ENCODE measurements at places on chromosomes 2 and 18. TPM values are rescaled to one million over a fixed set of nuclear protein-coding genes. Genes with fewer than 3 reads are reported as not detected.

Gene CACNB4
- 0.15 TPM for total RNA-seq

Gene MC2R
- not detected for total RNA-seq

Gene TACR1
- total RNA-seq = 0.21 TPM

Gene CYS1
- total RNA-seq = 1.5 TPM

Gene UPP2
- total RNA-seq = not detected

Gene GREB1L
- 3.8 TPM for total RNA-seq

Gene C2orf66
- not detected for total RNA-seq

Gene COL5A2
- total RNA-seq = 72.7 TPM

Gene NFE2L2
- 37.9 TPM for total RNA-seq

Gene SGO2
- 12.3 TPM for total RNA-seq

Gene LIMS1
- 53.8 TPM for total RNA-seq

Gene PDE1A
- 0.31 TPM for total RNA-seq

Gene ME2
- 32.4 TPM for total RNA-seq

Gene LRPPRC
- total RNA-seq = 92.9 TPM

Gene GDF7
- 0.09 TPM for total RNA-seq

Gene UGT1A9
- 4.9 TPM for total RNA-seq

Gene B3GNT7
- 2.3 TPM for total RNA-seq

Gene TTN
- total RNA-seq = 0.01 TPM

Gene SGPP2
- 0.56 TPM for total RNA-seq

Gene ATP6V1B1
- total RNA-seq = 3.6 TPM

Gene PASK
- 7.5 TPM for total RNA-seq

Gene CCDC102B
- total RNA-seq = 0.81 TPM

Gene AQP12A
- total RNA-seq = not detected

Gene CFAP65
- 0.16 TPM for total RNA-seq

Measured in A549 treated with Hydrocortisone at 1 μM for 4 hours (cell line).